WTC11 (cell line): ENCODE measurements at places on chromosomes 2 and 18. TPM values are rescaled to one million over a fixed set of nuclear protein-coding genes. Genes with fewer than 3 reads are reported as not detected.

DNAH7 gene
- 0.04 to 0.23 TPM (median 0.14 TPM) in 3 replicates for total RNA-seq

IL1F10 gene
- not detected in 3 replicates for total RNA-seq

LOXL3 gene
- total RNA-seq: 21.1 to 27.2 TPM (median 23.9 TPM) in 3 replicates

NFE2L2 gene
- total RNA-seq: 21.4 to 26.3 TPM (median 22.7 TPM) in 3 replicates

DPYSL5 gene
- total RNA-seq: 7.6 to 12.1 TPM (median 9.2 TPM) in 3 replicates

C2orf92 gene
- 5.2 to 7.9 TPM (median 6.9 TPM) in 3 replicates for total RNA-seq

ELAC1 gene
- 3.9 to 4.3 TPM (median 4.0 TPM) in 3 replicates for total RNA-seq

UCN gene
- 0.68 to 1.2 TPM (median 0.71 TPM) in 3 replicates for total RNA-seq
